ENCODE measurements at places on chromosomes 1 and 21. TPM values are rescaled to one million over a fixed set of nuclear protein-coding genes. Genes with fewer than 3 reads are reported as not detected.
A peak's percentile ranks its signal among the peaks of the same experiment; 100 is the strongest.

Gene MR1
- total RNA-seq, result 28.8 TPM

Gene PTCH2
- 1.6 TPM for total RNA-seq

Gene AK5
- 35.9 TPM for total RNA-seq

Gene E2F2
- 0.10 TPM for total RNA-seq

Gene FMO4
- 3.9 TPM for total RNA-seq

Gene SAMSN1
- 27.9 TPM for total RNA-seq

Gene TMEM269
- 0.49 TPM for total RNA-seq

Gene ZNF281
- 24.7 TPM for total RNA-seq

Gene LCE2C
- not detected for total RNA-seq

Gene CD52
- total RNA-seq, result 847 TPM

Gene LCK
- 509 TPM for total RNA-seq

Gene KCNA3
- total RNA-seq, result 78.7 TPM

Gene CFHR4
- not detected for total RNA-seq

Gene GUCA2B
- not detected for total RNA-seq

Gene SH2D5
- not detected for total RNA-seq

Gene SLAMF9
- not detected for total RNA-seq

Gene KCNJ9
- not detected for total RNA-seq

DNA sequence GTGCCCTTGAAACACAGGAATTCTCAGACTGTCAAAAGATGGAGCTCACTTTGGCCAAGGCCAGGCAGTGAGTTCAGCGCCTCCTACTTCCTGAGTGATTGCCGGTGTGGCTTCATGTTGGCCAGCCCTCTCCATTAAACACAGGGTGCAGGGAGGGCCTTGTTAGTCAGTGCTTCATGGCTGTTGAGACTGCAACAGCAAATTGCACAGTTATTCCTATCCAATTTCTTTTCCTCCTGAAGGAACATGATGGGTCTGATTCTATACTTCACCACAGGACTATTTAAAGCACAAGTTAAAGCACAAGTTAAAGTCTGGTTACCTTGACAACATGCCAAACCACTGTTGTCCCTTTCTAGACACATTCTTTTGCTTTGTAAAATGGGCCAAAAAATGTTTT lies 156.6 kb downstream of the SIPA1L2 start:
- DNase-seq, result no peak

- no peak for DNase-seq
These were observed 7.1 kb upstream of the ADAM30 start for GRCh38 chr1:119903443-119903835.

GRCh38 chr1:3900150-3900968 lies at the start of gene C1orf174:
C1orf174 (minus strand) TSS chr1:3900272; CDS start chr1:3900186, 86 bp downstream.
- peak; percentile 98 for DNase-seq

DNA sequence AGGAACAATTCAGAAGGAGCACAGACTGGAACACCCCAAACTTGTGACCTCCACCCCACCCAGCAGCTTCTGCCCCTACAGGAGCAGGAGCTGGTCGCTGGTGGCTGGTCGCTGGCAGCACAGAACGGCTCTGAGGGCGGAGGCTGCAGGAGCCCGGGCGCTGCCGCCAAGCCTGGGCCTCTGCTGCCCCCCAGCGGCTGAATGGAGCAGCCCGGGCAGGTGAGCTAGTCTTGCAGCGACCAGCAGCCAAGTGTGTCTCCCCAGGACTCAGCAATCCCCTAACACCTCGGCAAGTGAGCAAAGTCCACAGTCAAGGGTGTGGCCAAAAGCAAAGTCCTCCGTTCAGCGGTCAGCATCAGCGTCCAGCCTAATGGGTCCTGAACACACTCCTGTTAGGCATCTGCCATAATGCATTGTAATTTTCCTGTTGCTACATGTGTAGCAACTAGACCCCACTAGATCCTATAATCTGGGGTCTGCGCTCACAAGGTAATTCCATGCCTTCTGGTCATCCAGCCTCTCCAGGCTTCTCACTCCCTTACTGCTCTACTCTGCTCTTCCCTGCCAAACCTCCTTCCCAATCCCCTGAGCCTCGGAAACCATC lies 12.1 kb upstream of the GJB5 start:
- peak; percentile 82 for DNase-seq

GRCh38 chr1:100076744-100077143 lies 56.0 kb downstream of the SASS6 start:
- no peak for DNase-seq

DNA sequence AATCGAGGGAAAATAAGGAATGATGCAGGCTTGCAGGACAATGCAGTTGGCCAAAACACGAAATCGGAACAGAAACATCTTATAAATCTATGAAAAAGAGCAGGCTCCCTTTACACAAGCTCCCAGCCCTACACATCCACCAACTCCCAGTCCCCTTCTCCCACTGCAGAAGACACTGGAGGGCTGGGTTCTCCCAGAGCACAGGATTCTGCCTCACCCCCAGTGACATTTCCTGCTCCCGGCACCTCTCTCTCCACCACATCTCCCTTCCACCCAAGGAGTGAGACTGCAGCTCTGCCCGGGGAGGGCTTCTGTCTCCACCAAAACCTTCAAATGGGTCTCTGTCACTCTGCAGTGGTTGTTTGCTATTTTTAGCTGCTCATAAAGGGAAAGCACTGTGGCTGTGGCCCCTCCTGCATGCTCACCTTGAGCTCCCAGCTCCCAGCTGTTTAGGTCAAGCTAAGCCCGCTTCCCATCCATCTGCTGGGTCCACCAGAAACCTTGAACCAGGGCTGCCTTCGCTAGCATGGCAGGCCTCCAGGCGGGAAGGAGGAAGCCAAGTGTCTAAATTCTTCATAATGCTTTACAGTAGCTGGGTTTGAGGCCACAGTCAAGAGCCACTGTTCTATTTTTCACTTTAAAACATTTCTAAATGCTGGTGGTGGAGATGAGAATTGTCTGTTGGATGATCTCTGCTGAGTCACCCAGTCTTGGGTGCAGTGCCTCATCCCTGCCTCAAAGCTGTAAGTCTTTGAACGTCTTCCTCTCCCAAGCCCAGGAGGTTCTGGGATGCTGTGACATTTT lies 3.3 kb upstream of the C2CD2 start:
- no peak for DNase-seq

- DNase-seq, result no peak
These were observed 10.3 kb upstream of the PHC2 start for GRCh38 chr1:33441088-33441745.

- no peak for DNase-seq
These were observed 157.1 kb downstream of the PTPRU start for GRCh38 chr1:29393451-29393826.

DNA sequence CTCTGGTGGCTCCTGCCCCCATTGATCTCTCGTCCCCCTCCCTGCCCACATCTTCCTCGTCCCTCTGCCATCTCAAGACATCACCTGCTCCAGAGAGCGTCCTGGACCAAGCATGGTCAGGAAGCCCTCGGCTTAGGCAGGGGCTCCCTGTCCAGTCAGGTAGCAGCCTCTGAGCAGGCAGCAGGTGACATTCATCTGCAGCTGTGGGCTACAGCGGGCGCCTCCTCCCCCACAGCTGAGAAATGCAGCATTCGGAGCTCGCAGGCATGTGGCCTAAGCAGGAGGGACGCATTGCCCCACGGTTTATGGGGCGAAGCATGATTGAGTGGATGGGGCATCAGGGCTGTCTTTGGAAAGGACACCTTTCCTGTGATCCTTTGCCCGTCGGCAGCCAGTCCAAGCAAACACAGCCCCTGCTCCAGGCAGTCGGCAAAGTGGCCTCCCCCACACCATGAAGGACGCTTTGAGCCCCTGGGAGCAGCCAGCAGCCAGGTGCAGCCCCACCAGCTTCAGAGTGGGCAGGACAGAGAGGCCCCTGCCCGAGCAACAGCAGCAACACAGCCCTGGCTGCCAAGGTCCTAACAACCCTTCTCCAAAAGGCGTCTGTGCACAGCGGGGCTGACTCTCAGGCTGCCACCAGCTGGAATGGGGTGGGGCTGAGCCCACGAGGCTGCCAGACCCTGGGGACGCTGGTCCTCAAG lies 234.1 kb upstream of the VAMP3 start:
- DNase-seq, result no peak

- DNase-seq, result no peak
These were observed 571.6 kb downstream of the AJAP1 start for GRCh38 chr1:5225707-5226704.

GRCh38 chr21:42550817-42551216 lies 37.2 kb downstream of the SLC37A1 start:
- no peak for DNase-seq

GRCh38 chr21:38129711-38130110 lies 127.1 kb upstream of the KCNJ15 start:
- no peak for DNase-seq

DNA sequence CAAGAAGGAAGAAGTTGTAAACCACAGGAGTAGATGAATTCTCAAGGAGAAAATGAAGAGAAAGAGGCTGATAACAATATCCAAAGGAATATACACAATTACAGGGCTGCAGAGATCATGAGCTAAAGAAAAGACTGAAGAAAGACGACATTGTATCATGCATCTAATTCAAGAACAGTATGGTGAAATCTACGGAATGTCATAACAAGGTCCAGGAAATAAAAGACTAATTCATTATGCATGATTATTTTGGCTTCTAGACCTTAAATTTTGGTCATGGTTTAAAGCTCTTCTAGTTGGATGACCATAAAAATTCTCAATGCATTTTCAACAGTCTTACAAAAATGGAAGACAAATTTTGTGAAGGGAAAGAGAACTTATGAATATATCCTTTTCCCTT lies 71.7 kb downstream of the SH3GLB1 start:
- no peak for DNase-seq

GRCh38 chr21:39638281-39638680 lies 25.5 kb downstream of the B3GALT5 start:
- DNase-seq, result no peak

DNA sequence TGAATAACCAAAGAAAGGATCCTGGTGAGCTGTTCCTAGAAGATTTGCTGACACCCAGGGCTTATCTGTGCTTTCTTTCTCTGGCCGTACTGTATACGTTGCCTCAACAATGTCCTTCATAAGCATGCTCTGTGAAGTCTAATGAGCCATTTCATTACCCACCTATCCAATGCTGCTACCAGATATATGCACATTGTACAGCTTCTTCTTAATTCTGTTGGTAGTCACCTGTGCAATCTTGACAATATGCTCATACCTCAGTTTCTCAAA lies 731.8 kb upstream of the NCAM2 start:
- no peak for DNase-seq

- DNase-seq, result no peak
These were observed 171.7 kb downstream of the KCNJ6 start for GRCh38 chr21:37744551-37744950.

- DNase-seq, result no peak
These were observed 15.3 kb downstream of the KRTAP10-1 start for GRCh38 chr21:44524414-44525371.

- no peak for DNase-seq
These were observed 10.0 kb downstream of the EDARADD start for GRCh38 chr1:236403905-236404696.

DNA sequence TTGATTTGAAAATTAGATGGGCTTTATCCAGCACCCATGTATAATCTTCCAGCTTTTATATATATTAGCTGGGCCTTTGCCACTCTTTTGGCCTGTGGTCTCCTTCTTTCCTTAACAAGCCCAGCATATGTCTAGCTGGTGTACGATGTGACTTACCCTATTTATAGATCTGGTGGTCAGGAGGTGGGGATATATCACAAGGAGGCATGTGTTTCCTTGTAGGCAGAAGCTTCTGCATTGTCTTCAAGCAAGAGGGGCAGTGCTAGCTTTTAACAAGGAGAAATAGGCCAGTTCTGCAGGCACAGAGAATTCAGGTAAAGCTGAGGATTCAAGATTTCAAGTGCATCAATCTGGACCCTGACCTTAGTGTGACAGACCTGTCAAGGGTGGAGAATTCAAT lies 38.0 kb upstream of the DNASE2B start:
- no peak for DNase-seq

GRCh38 chr1:32919811-32920733 lies 18.9 kb upstream of the TMEM54 start:
- DNase-seq, result no peak

- no peak for DNase-seq
These were observed 458 bp downstream of the CRABP2 start for GRCh38 chr1:156704930-156705320.

DNA sequence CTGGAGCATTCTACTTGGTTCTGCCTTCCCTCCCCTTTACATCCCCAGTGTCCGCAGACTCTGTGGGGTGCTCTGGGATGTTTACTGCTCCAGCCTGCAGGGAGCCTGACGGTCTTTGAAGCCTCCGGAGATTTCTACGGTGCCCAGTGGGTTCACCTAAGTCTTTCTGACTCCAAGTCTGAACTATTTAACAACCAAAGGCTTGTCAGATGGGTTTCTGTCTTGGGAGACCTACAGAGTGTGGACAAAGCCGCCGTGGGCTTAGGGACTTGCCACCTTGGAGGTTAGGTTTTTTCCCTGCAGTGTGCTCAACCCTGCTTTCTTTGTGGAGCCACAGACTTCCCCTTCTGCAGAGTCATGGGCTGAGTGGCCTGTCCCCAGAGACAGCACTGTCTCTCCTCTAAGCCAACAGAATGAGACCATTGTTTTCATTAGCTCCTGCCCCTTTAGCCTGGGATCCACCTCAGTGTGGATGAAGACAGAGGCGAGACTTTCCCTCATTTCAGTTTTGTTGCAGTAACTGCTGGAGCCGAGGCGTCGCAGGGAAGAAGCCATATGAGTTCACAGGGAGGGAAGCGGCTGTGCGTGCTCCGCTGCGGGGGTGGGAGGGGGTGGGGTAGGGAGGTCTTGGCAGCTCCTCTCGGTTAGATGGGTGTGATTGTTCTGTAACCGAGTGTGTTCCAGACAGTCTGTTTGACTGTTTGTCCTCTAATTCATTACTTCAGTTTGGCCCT lies 120.7 kb downstream of the CNIH3 start:
- DNase-seq, result no peak

GRCh38 chr1:176987016-176987415 lies 177.5 kb downstream of the ASTN1 start:
- no peak for DNase-seq

GRCh38 chr21:34945288-34945687 lies 103.8 kb downstream of the RUNX1 start:
- no peak for DNase-seq

DNA sequence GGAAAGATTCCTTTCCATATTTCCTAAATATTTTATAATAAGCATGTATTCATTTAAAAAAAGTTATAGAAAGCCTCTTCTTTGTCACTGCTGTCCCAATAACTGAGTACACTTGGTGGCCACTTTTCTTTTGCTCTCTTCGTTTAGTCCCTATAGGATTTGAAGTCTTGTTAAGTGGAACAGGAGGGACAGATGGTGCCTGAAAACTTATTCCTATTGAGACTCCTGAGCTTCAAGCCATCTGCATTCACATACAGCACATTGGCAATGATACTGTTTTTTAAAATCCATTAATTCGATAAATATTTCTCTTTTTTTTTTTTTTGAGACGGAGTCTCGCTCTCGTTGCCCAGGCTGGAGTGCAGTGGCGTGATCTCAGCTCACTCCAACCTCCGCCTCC lies 2.0 kb upstream of the ZBTB40 start:
- no peak for DNase-seq

Measured in naive thymus-derived CD8-positive, alpha-beta T cell (primary cell).